Stimulated activated CD4-positive, alpha-beta T cell treated with anti-CD3 and anti-CD28 coated beads, Interleukin-4, amount 100 ng/mL, for 48 hours (primary cell): ENCODE measurements at places on chromosomes 1 and 21.

DNA sequence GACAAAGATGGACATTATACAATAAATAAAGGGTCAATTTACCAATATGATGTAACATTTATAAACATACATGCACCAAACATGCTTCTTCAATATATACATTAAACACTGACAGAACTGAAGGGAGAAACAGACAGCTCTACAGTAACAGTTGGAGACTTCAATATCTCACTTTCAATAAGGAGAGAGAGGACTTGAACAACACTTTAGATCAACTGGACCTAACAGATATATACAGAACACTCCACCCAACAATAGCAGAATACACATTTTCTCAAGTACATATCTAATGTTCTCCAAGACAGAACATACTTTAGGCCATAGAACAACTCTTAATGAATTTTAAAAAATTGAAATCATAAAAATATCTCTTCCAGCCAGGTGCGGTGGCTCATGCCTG, 50.6 kb upstream of the TTC39A start:
- DNase-seq, result no peak

- no peak for DNase-seq
These were observed 68.6 kb upstream of the COG2 start for GRCh38 chr1:230573658-230574057.

DNA sequence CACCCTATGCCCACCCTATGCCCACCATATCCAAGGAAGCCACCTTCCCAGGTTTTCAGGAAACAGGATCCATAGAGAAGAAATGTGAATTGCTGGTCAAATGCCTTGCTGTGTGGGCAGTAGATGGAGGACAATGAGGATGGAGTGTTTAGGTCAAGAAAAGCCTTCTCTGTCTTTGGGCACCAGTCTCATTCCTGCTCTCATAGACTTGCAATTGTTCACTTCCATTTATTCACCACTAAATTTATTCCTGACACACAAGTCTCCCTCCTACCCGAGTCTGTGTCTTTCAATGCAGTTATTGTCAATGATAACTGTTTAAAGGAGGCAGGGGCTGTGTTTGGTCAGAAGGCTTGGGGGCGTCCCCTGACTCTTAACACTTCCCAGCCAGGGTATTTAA, 48.0 kb upstream of the ITPKB start:
- DNase-seq, result no peak

GRCh38 chr1:44806025-44806703, 987 bp downstream of the DYNLT4 start:
- no peak for DNase-seq

DNA sequence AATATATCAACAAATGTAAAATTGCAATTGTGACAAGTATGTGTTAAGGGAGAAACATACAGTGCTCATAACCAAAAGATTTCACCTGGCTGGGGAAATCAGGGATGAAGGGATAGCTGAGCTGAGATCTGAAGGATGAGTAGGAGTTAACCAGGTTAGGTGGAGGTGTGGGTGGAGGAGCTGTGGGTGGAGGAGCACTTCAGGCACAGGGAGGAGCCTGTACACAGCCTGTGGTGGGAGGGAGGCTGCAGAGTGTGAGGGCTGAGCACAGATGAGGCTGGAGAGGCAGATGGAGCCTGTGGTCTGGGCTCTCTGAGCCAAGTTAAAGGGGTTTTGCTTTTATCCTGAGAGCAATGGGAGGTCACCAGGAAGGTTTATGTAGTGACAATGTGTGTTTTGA, 111.9 kb downstream of the XCL2 start:
- DNase-seq, result no peak

DNA sequence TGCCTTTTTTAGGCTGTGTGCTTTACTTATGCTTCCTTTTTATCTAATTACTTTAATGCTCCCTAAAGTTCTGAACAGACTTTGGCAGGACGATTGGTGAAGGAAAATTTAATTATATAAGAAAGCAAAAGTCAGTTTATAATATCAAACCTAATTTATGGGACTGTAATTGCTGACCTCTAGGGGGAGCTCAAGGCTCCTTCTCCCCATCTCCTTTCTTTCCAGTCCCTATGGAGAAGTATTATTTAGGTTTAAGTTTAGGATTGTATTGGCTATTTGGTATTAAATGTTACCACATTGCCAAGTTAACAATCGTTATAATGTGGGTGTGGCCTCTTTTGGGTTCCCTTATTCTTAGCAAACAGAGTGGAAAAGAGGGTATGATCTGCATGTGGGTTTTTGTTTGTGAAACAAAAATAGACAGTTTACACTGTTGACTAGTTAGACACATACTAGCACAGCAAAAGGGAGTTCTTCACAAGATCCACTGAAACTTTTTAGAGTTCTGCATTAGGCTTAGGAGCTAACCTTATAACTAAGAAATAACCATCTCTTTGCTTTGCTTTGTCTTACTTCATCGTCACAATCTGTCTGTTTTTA, 48.2 kb upstream of the TNFSF4 start:
- DNase-seq, result no peak

- DNase-seq, result no peak
These were observed 216.0 kb downstream of the DYRK1A start for GRCh38 chr21:37582590-37582989.

GRCh38 chr1:245590726-245591125, 435.9 kb downstream of the KIF26B start:
- no peak for DNase-seq
